RKO (cell line): ENCODE measurements at places on chromosomes 3 and 15.

- DNase-seq: peak; percentile 74
Observed at GRCh38 chr3:10950476-10951294, 41.9 kb upstream of the SLC6A1 start.

GRCh38 chr3:34254285-34254684 lies 455.9 kb downstream of the PDCD6IP start:
- no peak for DNase-seq

DNA sequence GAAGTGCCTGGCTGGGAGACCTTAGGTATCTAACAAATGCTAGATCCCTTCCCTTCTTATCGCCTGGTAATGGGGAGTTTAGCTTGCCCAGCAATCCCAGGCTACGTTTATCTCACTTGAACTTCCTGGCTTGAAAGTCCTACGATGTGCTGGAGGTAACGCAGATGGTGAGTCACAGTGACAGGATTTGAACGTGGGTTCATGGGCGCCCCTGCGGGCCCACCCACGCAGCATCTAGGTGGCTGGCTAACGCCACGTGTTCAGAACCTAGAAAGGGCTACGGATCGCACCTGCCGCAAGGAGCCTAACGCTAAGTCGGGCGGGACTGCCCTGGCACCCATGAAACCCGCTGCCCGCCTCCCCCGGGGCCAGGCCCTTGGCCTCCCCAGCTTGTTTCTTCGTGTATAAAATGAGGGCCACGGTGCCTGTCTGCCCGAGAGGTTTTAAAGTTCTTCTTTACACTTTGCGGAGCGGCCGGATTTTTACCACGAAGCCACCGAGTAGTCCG lies 600 bp upstream of the USP3 start:
- DNase-seq: peak; percentile 97

GRCh38 chr15:31387092-31387478 lies 60.5 kb downstream of the KLF13 start:
- DNase-seq: no peak

GRCh38 chr3:146072061-146072460 lies 88.9 kb downstream of the PLOD2 start:
- no peak for DNase-seq

GRCh38 chr3:32397941-32398340 lies 6.3 kb downstream of the CMTM7 start:
- no peak for DNase-seq

- no peak for DNase-seq
Observed at GRCh38 chr3:81799403-81799802, 38.0 kb upstream of the GBE1 start.

GRCh38 chr3:5014391-5014790 lies 35.2 kb downstream of the BHLHE40 start:
- DNase-seq: no peak

- DNase-seq: peak; percentile 11
Observed at GRCh38 chr3:83934192-83935021, 1024.4 kb upstream of the CADM2 start.
